ENCODE measurements at places on chromosomes 5 and 9. TPM values are rescaled to one million over a fixed set of nuclear protein-coding genes. Genes with fewer than 3 reads are reported as not detected.

The SPATA6L gene
- total RNA-seq, result 0.65 TPM

The FXN gene
- total RNA-seq, result 5.6 TPM

The TRIP13 gene
- total RNA-seq, result 19.5 TPM

The CCNI2 gene
- not detected for total RNA-seq

The DDX4 gene
- total RNA-seq, result not detected
